ENCODE measurements at places on chromosomes 7 and 10.

DNA sequence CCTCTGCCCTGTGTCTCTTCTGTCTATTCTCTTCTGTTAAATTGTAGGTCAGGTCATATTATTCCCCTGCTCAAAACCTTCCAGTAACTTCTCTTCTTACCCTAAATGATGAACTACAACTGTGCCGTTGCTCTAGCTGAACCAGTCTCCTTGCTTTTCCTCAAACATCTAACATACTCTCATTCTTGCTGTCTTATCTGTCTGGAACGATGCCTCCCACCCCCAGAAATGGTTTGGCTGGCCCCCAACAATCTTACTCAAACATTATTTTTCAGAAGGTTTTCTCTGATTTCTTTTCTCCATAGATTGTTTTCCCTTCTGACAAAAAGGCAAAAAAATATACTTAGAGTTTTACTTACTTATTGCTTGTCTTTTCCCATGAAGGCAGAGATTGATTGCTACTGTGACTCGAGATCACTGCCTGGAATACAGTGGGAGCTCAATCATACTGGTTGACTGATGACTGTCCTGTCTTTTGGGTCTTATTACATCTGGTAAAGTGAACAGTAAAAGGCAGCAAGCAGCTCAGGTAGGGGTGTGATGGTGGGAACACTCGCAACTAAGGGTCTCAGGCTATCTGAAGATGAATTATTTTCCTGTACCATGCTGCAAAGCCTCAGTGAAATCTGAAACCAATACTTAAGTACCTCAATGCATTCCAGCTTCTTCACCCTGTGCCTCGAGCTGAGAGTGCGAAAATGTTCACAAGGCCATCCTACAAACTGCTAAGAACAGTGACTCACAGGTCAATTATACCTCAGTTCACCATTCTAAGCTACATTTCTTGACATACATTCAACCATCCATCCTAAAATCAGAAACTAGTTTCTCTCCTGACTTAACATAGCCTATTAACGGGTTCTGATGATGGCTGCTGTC lies 67.6 kb downstream of the DNMBP start:
- no peak for DNase-seq

- no peak for DNase-seq
These were observed 12.2 kb upstream of the INMT start for GRCh38 chr7:30739691-30740090.

GRCh38 chr7:142717453-142717852 lies 31.8 kb upstream of the PRSS1 start:
- DNase-seq, result no peak

DNA sequence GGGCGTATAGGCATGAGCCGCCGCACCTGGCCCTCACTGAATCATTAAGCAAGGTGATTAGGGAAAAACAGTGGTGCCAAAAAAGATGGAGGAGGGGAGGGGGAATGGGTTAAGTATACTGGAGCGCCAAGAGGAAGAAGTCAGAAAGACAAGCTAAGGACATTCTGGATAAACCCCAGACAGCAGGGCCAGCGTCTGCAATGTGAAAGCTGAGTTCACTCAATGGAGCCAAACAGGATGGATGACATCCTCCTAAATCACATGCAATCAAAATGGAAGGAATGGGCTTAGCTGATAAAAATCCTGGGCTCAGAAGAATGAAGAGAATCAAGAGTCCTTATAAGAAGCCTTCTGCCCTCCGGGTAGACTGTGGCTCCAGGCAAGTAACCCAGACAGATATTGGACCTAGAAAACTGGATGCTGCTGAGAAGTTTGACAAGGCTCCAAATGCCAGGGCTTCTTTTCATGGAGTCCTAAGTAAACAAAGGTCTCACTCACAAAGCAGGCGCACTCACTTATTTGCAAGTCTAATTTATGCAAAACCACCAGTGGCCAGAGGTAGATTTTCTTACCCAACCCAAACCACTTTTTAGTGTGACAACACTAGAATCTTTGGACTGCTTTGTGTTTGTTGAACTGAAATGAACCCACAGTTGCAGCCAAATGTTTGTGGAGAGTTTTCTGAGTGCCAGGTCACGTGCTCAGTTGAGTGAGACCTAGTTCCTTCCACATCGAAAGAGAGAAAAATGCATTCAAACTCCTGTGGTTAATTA lies 519.1 kb upstream of the AUTS2 start:
- peak; percentile 54 for DNase-seq

DNA sequence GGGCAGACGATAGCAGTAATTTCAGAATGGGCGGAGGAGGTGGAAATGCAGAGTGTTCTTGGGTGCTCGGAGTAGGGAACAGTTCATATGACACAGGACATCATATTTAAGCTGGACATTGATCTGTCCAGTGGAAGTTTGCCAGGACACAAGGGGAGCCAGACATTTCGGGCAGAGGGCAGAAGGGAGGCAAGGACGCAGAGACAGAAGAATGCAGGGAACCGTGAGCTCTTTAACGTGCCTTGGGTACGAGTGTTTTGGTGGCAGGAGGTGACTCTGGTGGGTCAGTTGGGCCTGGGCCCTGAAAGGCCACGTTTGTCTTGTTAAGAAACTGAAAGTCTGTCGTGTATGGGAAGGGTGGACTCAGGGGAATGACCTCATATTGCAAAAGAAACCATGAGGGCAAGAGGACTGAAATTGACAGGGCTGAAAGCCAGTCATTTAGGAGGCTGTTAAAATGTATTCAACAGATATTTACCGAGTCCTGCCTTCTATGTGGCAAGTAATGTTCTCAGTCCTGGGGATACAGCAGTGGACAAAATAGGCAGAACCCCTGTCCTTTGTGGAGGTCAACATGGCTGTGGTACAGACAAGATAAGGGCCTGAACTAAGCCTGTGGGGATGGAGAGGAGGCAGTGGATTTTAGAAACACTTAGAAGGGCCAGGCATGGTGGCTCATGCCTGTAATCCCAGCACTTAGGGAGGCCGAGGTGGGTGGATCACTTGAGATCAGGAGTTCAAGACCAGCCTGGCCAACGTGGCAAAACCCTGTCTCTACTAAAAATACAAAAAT lies 2.2 kb downstream of the OPTN start:
- DNase-seq, result no peak

DNA sequence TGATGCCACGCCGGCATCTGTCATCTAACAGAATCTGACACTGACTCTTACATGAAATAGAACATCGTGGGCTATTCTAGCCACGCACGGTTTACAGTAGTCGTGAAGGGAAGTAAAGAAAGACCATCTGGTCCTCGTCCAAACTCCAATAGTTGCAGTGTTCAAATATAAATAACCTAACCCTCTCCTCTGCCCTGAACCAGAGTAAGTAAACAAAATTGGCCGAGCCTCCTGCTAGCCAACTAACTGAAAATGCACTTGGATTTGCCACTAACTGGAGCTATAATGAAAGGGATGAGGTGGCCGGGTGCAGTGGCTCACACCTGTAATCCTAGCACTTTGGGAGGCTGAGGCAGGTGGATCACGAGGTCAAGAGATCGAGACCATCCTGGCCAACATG lies 29.5 kb upstream of the ZC3HAV1L start:
- DNase-seq, result no peak

GRCh38 chr7:78134256-78134655 lies 335.7 kb downstream of the PHTF2 start:
- peak; percentile 52 for DNase-seq

GRCh38 chr7:38323156-38323555 lies 49.7 kb upstream of the TARP start:
- no peak for DNase-seq

DNA sequence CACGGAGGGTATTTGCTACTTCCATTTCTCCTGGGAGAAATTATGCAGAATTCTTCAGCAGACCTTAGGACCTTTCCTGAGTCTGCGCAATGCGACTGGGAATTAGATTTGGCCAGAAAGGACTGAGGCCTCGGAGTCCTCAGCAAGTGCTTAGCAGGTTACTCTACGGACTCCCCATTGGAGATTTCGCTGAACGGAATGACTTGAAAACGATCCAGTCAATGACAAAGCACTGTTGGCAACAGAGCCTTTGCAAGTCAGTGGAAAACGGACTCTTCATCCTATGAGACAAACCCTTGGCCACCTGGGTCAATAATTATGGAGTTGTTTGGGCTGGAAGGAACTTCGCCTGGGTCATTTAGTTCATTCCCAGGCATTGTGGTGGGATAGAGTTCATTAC lies 107.4 kb downstream of the FAM204A start:
- no peak for DNase-seq

- no peak for DNase-seq
These were observed 225.0 kb downstream of the CELF2 start for GRCh38 chr10:11242443-11243387.

- DNase-seq, result no peak
These were observed 134.3 kb downstream of the CFAP58 start for GRCh38 chr10:104487794-104488438.

- no peak for DNase-seq
These were observed at the start of gene TMEM176A for GRCh38 chr7:150800581-150801241. Gene TMEM176A, plus strand, starts transcription at chr7:150800769. Its CDS starts 782 bp downstream, at chr7:150801551.

DNA sequence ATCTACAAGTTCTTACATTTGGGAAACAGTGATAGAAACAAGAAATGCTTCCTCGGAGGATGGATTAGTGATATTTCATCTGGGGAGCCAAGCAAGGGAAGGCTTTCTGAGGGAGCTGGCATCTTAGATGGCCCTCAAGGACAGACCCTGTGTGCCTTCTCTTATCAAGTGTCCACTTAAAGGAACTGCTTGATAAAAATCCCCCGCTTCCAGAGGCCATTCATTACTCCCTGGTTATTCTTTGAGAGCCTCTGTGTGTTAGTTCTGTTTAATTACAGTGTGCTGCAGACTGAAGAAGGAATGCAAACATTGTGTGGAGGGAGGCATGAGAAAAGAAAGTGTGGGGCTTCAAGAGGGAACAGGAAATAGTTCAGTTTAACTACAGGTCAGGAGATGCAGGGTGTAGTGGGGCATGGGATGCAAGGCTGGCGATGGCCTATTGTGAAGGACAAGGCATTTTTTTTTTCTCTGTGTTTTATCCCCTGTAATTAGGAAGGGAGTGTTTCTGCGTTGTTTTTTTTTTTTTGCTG lies 145.4 kb downstream of the SNX10 start:
- no peak for DNase-seq

GRCh38 chr10:86362586-86363183 lies 3.9 kb downstream of the GRID1 start:
- no peak for DNase-seq

- DNase-seq, result no peak
These were observed 278.0 kb downstream of the TNS3 start for GRCh38 chr7:47303695-47304453.

GRCh38 chr7:99557196-99557607 lies 1.2 kb upstream of the ZNF655 start:
- no peak for DNase-seq

DNA sequence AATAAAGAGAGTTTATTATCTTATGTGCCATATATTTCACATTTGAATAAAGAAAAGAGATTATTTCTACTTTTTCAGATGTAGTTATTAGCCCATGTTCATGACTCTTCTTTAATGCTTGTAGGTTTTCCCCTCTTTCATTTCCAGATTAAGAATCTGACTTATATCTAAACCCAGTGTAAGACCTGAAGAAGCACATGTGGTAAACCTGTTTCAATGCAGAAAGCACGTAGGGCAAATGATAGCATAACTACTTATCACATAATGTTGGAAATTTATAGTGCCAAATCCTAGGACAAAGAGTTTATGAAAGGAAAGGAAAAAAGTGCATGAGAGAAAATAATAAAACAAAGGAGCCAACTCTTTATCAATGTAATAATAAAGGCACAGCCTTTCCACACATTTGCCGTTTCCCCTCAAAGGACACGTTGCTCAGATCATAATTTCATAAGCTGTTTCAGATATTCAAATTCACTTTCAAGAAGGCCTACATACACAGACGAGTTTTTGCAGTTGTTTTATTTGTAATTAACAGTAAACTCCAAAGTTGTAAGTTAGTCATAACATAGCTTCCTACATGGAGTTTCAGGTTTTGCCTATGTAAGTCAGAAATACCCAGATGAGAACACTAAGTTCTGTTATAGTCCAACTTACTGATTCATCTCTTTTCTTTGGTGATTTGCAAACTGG lies 88.8 kb upstream of the MDFIC start:
- no peak for DNase-seq

- no peak for DNase-seq
These were observed 98.3 kb downstream of the COL13A1 start for GRCh38 chr10:69899727-69900595.

- no peak for DNase-seq
These were observed 324.3 kb downstream of the DNAJB6 start for GRCh38 chr7:157660971-157661610.

GRCh38 chr10:115854740-115855435 lies 418.1 kb downstream of the GFRA1 start:
- no peak for DNase-seq

DNA sequence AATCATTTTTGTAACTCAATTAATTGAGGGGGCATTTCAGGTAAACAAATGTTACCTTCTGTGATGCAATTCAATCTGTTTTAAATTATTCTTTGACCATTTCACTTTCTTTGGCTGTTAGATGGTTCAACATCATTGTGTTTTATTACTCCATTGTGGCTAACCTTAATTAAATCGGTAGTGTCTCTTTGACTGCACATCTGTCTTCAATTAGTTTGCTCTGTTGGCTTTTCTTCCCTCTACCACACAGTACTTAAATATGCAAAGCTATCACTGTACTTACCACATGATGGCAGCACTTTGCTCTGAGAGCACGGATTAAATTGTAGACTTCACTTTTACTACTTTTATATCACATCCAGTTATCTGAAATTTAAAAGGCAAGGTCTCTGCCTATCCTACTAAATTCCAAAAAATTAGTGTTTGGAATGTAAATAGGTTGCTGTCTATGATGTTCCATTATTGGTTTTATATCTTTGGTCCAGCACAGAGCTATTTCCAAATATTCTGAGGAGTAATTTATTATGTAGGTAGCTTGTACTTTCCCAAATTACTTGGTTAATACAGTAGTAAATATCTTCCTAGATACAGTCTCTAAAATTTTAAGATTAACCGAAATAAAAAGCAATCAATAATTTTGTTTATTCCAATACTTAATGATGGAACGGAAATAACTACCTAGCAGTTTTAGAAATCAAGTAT lies 352.0 kb downstream of the PCLO start:
- DNase-seq, result peak; percentile 52

GRCh38 chr7:152891160-152891621 lies 131.6 kb downstream of the ACTR3B start:
- DNase-seq, result no peak

GRCh38 chr10:7408291-7409044 lies 2.4 kb downstream of the SFMBT2 start:
- DNase-seq, result peak; percentile 70

GRCh38 chr10:80371467-80371866 lies 14.9 kb downstream of the DYDC2 start:
- DNase-seq, result no peak

- no peak for DNase-seq
These were observed 71.6 kb downstream of the NKX6-2 start for GRCh38 chr10:132714096-132714985.

- DNase-seq, result no peak
These were observed 28.6 kb upstream of the SHH start for GRCh38 chr7:155840909-155841308.

DNA sequence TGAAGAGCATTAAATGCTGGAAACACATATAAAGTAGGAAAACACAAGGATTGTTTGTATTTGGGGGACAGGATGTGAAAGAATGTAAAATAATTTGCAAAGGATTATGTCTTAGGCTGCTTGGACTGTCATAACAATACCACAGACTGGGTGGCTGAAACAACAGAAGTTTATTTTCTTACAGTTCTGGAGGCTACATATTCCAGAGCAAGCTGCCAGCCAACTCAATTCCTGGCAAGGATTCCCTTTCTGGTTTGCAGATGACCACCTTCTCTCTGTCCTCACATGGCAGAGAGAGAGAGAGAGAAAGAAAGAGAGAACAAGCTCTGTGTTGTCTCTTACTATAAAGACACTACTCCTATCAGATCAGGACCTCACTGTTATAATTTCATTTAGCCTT lies 8.8 kb upstream of the LAMB4 start:
- DNase-seq, result no peak

GRCh38 chr7:152869677-152870051 lies 110.1 kb downstream of the ACTR3B start:
- no peak for DNase-seq
